Dorsolateral prefrontal cortex (tissue), 122 donors: ENCODE measurements at places on chromosomes 16 and 17. TPM values are rescaled to one million over a fixed set of nuclear protein-coding genes. Genes with fewer than 3 reads are reported as not detected.
A peak's percentile ranks its signal among the peaks of the same experiment; 100 is the strongest.

Gene HAP1
- total RNA-seq: 10.7 TPM

Gene TUFM
- 108 TPM for total RNA-seq

- no peak for DNase-seq
These were observed 342.2 kb upstream of the DYNLRB2 start for GRCh38 chr16:80198311-80199299.

- DNase-seq: no peak
These were observed 388.2 kb upstream of the MAF start for GRCh38 chr16:79988721-79989220.

DNA sequence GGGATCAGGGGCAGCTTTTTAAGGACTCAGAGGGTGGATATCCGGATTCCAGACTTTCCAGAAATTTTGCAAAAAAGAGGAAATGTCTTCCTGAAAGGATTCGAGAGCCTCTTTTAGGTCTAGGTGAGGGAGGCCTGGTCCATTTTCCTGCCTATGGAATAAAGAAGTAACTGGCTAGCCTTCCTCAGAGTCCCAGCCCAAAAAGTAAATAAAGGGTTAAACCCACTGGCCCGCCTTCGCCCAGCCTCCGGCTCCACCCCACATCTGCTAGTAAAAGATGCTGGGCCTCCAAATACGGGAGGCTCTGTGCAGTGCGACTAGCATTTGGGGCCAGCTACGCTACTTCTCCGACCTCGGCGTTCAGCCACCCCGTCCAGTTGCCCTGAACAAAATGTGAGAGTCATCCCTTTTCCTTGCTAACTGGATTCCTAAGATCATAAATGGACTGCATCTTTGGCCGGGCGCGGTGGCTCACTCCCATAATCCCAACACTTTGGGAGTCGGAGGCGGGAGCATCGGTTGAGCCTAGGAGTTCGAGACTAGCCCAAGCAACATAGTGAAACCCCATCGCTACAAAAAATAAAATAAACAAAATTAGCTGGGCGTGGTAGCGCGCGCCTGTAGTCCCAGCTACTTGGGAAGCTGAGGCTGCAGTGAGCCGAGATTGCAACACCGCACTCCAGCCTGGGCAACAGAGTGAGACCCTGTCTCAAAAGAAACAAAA is 824 bp upstream of the MPP2 start:
- peak; percentile 90 for DNase-seq
